ENCODE measurements at places on chromosomes 2 and 18.
A peak's percentile ranks its signal among the peaks of the same experiment; 100 is the strongest.

GRCh38 chr2:160916300-160916699, 243.9 kb upstream of the TANK start:
- no peak overlapping the region for H3K4me3 ChIP-seq
- no peaks in the 10 kb centered on the region for H3K36me3 ChIP-seq
- peaks cover 24% of the 10 kb centered on the region for H3K4me1 ChIP-seq
- H3K27ac ChIP-seq = no peak overlapping the region
- no peaks in the 10 kb centered on the region for H3K27me3 ChIP-seq

DNA sequence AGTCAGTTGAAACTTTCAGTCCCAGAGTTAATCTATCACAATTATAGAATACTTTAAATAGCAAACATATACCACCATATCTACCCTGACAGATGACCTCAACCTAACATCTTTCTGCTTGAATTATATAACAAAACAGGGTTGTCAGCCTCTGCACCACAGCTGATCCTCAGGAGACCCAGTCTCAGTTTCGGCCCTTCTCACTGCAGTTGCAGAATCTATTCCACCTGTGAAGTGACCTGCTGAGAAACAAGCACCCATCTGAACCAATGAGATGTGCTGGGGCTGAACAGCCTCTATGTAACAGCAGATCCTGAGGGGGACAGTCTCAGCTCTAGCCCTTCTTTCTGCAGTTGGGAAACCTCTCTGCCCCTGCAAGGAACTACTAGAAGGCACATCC, 567.6 kb downstream of the KCNJ3 start:
- H3K4me3 ChIP-seq = no peak overlapping the region
- H3K27me3 ChIP-seq = peaks cover 15% of the 10 kb centered on the region
- DNase-seq = no peak
- no peak overlapping the region for H3K27ac ChIP-seq
- H3K36me3 ChIP-seq = no peaks in the 10 kb centered on the region

- peak overlapping the region; percentile 21 for H3K4me3 ChIP-seq
- DNase-seq = no peak
- peaks cover 41% of the 10 kb centered on the region for H3K4me1 ChIP-seq
- peak overlapping the region; percentile 77 for H3K27ac ChIP-seq
- no peaks in the 10 kb centered on the region for H3K36me3 ChIP-seq
- no peaks in the 10 kb centered on the region for H3K27me3 ChIP-seq
Measured at GRCh38 chr2:75587954-75588587, 27.3 kb upstream of the EVA1A start.

DNA sequence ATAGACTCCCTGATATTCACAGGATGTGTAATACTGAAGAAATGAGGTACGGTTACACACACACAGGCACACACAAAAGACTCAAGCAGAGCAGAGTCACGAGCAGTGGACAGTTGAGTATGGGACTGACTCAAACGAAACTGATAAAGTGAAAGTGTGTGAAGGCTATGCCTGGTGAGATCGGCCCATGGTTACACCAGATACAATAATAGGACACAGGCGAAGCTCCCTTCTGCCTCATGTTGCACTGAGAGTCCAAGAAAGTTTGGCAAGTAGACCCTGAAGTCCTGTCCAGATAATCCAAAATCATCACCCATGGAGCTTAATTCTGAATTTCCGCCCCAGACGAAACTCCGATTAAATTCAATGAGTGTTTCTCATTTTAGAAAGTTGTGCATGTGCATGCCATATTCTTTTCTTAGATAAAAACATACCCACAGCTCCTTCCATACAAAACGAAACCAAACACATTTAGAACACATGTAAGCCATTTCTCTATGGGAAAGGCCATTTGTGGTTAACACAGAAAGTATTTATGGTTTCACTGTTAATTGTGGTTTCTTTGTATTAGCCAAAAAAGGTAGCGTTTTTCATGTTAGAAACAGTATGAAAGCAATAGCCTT, 567.6 kb downstream of the PLCL1 start:
- DNase-seq = no peak
- no peak overlapping the region for H3K27ac ChIP-seq
- H3K27me3 ChIP-seq = peaks cover 28% of the 10 kb centered on the region
- no peaks in the 10 kb centered on the region for H3K36me3 ChIP-seq
- H3K4me3 ChIP-seq = no peak overlapping the region

- no peaks in the 10 kb centered on the region for H3K4me1 ChIP-seq
- H3K27me3 ChIP-seq = no peaks in the 10 kb centered on the region
- no peak for DNase-seq
- no peaks in the 10 kb centered on the region for H3K36me3 ChIP-seq
- no peak overlapping the region for H3K27ac ChIP-seq
Measured at GRCh38 chr2:195594919-195595694, 61.9 kb upstream of the SLC39A10 start.

DNA sequence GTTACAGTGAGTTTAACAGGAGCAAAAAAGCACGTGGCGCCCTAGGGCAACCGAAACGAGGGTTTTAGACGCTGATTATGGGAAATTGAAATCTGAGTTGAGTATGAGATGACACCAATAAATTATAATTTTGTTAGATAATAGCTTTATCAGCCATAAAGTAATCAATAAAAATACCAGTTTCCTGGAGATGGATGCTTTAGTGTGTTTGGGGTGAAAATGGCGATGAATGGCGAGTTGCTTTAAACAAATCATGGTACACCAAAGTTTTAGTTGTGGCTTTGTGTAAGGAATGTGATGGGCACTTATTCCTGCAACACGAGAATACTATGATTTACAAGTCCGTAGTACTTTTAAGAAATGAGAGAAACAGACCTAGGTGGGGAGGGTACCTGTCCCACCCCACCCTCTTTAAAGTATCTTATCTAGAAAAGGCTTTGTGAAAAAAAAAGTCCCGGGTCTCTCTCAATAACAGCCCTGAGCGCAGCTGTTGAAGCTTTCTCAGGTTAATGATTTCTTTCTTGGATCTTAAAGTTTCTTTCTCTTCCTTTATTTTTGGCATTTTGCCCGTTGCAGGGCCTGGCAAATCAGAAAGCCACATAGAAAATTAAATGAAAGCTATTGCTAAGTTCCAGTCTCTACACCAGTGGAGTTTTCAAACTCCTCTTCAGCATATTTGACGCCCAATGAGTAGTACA, 1.5 kb upstream of the RRM2 start:
- H3K4me1 ChIP-seq = peaks cover 40% of the 10 kb centered on the region
- no peaks in the 10 kb centered on the region for H3K27me3 ChIP-seq
- H3K4me3 ChIP-seq = peak overlapping the region; percentile 97
- no peak for DNase-seq

GRCh38 chr2:217645896-217646295, 356.9 kb downstream of the TNS1 start:
- no peaks in the 10 kb centered on the region for H3K27me3 ChIP-seq
- no peaks in the 10 kb centered on the region for H3K36me3 ChIP-seq

Measured in chondrocyte (in vitro differentiated cells).